Hair follicular keratinocyte (primary cell): ENCODE measurements at places on chromosomes 6 and 20. TPM values are rescaled to one million over a fixed set of nuclear protein-coding genes. Genes with fewer than 3 reads are reported as not detected.

FAM184A gene
- total RNA-seq = 0.53 TPM in 1 of 2 replicates, not detected in the other

GCLC gene
- total RNA-seq = 63.6 and 87.0 TPM in 2 replicates

CCM2L gene
- not detected in 2 replicates for total RNA-seq

NTSR1 gene
- total RNA-seq = 0.23 TPM in 1 of 2 replicates, not detected in the other

SIM1 gene
- not detected in 2 replicates for total RNA-seq

SLC22A3 gene
- 2.5 and 4.0 TPM in 2 replicates for total RNA-seq

CLIC5 gene
- total RNA-seq = not detected in 2 replicates

TMEM63B gene
- total RNA-seq = 56.5 and 62.3 TPM in 2 replicates

CUL9 gene
- 27.9 and 50.4 TPM in 2 replicates for total RNA-seq

GMPR gene
- 0.04 TPM in 1 of 2 replicates, not detected in the other for total RNA-seq

USP49 gene
- total RNA-seq = 0.30 and 0.70 TPM in 2 replicates

TAP1 gene
- total RNA-seq = 52.2 and 54.3 TPM in 2 replicates
